ENCODE measurements at places on chromosomes 1 and 21. TPM values are rescaled to one million over a fixed set of nuclear protein-coding genes. Genes with fewer than 3 reads are reported as not detected.

The B3GALT5 gene
- 0.18 TPM for total RNA-seq

The SLC37A1 gene
- total RNA-seq, result 0.36 TPM

The IFNLR1 gene
- not detected for total RNA-seq

- H3K27ac ChIP-seq, result no peak overlapping the region
- H3K4me3 ChIP-seq, result no peak overlapping the region
Observed at GRCh38 chr1:44239331-44239960, 26.2 kb downstream of the DMAP1 start.

DNA sequence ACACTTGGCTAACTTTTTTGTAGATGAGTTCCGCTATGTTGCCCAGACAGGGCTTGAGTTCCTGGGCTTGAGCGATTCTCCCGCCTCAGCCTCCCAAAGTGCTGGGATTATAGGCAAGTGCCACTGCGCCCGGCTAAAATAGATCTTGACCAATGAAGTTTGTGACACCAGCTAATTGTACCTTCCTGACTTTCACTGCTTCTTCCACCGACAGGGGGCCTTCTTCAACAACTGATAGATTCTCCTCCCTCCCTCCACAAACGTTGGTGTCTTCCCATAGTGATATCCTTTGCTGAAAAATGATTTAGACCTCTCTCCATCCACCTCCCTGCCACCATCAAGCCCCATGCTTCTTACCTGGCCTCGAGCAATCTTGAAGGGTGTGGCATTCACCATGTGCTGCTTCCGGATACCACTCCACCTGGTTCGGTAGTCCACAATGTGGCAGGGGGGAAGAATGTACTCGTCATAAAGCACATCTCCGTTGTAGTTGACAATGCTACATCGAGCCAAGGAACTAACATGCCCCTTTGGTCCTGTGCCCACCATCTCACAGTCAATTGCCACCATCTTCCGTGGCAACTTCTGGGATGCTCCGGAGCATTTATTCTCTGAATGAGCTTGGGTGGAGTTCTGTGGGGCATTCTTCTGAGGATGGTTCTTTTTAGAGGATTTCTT lies 1.6 kb upstream of the METTL25B start:
- peak; percentile 66 for DNase-seq
- peaks cover 24% of the 10 kb centered on the region for H3K36me3 ChIP-seq
- H3K4me1 ChIP-seq, result peaks cover 8% of the 10 kb centered on the region

- no peak overlapping the region for H3K27ac ChIP-seq
- H3K36me3 ChIP-seq, result no peaks in the 10 kb centered on the region
- H3K27me3 ChIP-seq, result no peaks in the 10 kb centered on the region
- H3K4me3 ChIP-seq, result no peak overlapping the region
Observed at GRCh38 chr1:181159451-181160140, 71.1 kb downstream of the IER5 start.

GRCh38 chr1:35298464-35298863 lies 30.0 kb downstream of the ZMYM4 start:
- no peaks in the 10 kb centered on the region for H3K4me1 ChIP-seq
- H3K27ac ChIP-seq, result no peak overlapping the region
- peak; percentile 36 for DNase-seq
- peaks cover 13% of the 10 kb centered on the region for H3K36me3 ChIP-seq
- H3K4me3 ChIP-seq, result no peak overlapping the region

GRCh38 chr1:195520757-195521156 lies 1087.5 kb downstream of the KCNT2 start:
- H3K27ac ChIP-seq, result no peak overlapping the region
- no peaks in the 10 kb centered on the region for H3K4me1 ChIP-seq
- DNase-seq, result no peak
- H3K27me3 ChIP-seq, result no peaks in the 10 kb centered on the region

- no peaks in the 10 kb centered on the region for H3K27me3 ChIP-seq
- H3K36me3 ChIP-seq, result peaks cover 9% of the 10 kb centered on the region
- H3K4me3 ChIP-seq, result no peak overlapping the region
- DNase-seq, result peak; percentile 71
- peaks cover 13% of the 10 kb centered on the region for H3K4me1 ChIP-seq
- peak overlapping the region; percentile 74 for H3K27ac ChIP-seq
Observed at GRCh38 chr1:42978317-42979035, 19.8 kb upstream of the SLC2A1 start.

Measured in IMR-90 (cell line).